ENCODE measurements at places on chromosomes 3 and 15.

DNA sequence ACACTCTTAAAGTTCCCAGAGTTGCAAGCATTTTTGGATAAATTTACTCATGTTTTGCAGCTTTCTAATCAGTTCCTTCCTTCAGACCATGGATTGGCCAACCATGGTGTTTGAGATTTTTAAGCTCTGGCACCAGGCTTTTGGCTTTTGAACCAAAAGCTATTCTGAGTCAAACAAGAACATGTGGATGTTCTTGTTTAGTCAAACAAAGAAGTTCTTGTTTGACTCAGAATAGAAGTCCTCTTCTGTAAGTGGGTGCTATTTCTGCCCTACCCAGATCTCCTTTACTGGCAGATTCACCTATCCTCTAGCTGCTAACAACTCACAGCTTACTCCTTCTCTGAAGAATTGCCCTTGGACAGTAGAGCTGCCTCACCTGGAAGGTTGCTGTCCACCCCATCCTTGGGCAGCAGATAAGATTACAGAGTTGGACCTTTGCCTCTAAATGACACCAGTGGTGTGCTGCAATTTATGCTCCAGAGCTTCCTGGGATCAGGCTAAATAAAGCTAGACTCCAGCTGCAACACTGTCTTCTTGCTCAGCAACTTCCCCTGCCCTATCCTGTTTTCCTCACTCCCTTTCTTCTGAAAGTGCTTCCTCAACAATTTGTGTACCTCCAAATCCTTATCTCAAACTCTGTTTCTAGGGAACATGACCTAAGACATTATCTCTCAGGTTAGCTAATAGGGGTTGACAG is 65.6 kb downstream of the COL6A6 start:
- no peak for DNase-seq

- no peak for DNase-seq
These were observed 704.8 kb upstream of the CBLB start for GRCh38 chr3:106573605-106574004.

DNA sequence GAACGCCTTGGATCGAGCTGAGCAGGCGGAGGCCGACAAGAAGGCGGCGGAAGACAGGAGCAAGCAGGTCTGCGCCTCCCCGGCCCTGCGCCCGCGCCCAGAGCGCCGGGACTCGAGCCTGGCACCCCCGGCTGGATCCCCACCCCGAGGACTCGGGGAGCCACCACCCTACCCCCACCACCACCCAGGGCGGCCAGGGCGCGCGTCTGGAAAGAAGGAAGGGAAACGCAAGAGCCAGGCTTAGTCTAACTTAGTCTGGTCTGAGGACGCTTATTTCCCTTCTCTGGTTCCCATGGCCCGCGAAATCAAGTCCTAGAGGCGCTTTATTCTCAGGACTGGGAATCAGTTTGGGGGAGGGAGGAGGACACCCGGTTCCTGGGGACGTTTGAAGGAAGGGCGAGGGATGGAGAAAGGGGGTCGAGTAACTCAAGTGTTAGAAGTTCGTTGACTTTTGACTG is 359 bp downstream of the TPM1 start:
- no peak for DNase-seq

GRCh38 chr15:58521293-58521991 is 89.7 kb downstream of the LIPC start:
- DNase-seq, result no peak

- no peak for DNase-seq
These were observed 51.6 kb upstream of the CMTM8 start for GRCh38 chr3:32186876-32187275.

DNA sequence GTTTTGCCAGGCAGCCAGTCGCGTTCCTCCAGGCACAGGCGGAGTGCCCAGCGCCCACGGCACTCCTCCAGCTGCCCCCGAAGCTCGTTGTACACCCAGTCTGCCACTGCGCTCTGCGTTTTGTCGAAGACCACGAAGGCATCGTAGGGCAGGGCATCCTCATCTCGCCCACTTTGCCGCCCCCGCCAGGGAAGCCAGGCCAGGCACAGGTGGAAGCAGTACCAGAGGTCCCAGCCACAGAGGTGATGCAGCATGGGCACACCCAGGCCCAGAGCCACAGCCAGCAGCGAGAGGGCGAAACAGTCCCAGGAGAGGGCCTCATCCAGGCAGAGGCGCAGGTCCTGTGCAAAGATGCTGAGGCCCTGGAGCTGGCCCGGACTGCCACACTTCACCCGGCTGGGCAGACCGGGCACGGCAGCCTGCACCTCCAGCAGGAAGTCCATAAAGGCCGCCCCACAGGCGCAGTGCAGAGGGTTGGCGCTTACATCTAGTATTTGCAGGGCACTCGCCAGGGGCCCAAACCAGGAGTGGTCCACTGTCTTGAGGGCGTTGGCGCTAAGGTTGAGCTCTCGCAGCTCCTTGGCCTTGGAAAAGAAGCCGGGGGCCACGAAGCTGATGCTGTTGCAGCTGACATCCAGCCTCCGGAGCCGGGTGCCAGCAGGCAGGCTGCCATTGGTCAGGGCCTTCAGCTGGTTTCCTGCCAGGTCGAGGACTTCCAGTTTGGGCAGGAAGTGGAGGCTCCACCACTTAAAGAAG is 3.7 kb downstream of the TLR9 start:
- peak; percentile 58 for DNase-seq

- no peak for DNase-seq
These were observed 205.0 kb downstream of the RPLP1 start for GRCh38 chr15:69657626-69658025.

- no peak for DNase-seq
These were observed 12.0 kb downstream of the CELSR3 start for GRCh38 chr3:48650723-48651122.

- DNase-seq, result no peak
These were observed 205.9 kb downstream of the MBNL1 start for GRCh38 chr3:152474585-152474984.

GRCh38 chr3:34111361-34111760 is 312.9 kb downstream of the PDCD6IP start:
- DNase-seq, result no peak

- DNase-seq, result peak; percentile 68
These were observed at the start of gene BCL2A1 for GRCh38 chr15:79970624-79971434. Gene BCL2A1 (minus strand): TSS chr15:79971196. CDS start chr15:79971119, 77 bp downstream.

GRCh38 chr3:12656193-12656592 is 7.7 kb downstream of the RAF1 start:
- no peak for DNase-seq

DNA sequence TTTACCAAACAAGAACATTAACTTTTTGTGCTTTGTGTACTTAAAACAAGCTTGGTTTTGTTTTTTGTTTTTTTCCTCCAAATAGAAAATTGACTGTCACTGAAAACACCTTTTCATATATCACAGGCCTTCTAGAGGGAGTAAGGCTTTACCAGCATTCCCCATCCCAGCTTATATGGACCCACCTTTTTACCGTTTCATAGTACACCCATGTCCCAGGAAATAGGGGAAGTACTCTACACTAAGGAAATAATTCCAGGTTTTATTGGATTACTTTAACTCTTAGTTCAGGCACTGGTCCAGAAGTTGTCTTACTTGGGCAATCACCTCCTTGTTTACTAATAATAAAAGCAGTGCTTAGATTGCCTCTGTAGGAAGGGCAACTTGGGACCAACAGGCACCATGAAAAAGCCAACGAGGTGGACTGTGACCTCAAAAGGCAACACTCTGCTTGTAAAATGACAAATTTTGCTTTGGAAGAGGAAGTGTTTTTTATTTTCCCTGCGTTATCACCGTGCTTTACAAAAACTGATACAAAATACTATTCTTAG is 26.2 kb downstream of the HMG20A start:
- DNase-seq, result no peak

- no peak for DNase-seq
These were observed 904.0 kb downstream of the TBL1XR1 start for GRCh38 chr3:176293276-176293675.

DNA sequence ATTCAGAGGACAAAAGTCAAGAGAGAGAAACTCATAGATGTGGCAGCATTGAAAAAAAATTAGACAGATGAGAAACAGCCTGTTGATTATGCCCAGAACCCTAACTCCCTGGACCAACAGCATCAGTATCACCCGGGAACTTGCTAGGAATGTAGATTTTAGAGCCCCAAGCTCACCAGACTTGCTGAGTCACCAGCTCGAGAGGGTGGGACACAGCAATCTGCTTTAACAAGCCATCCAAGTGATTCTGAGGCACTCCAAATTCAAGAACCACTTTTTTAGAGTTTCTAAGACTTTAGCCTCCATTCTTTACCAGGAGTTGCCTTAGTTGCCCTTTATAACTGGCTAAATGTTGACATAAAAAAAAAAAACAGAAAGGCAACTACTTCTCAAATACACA is 70.9 kb downstream of the CGGBP1 start:
- DNase-seq, result no peak

DNA sequence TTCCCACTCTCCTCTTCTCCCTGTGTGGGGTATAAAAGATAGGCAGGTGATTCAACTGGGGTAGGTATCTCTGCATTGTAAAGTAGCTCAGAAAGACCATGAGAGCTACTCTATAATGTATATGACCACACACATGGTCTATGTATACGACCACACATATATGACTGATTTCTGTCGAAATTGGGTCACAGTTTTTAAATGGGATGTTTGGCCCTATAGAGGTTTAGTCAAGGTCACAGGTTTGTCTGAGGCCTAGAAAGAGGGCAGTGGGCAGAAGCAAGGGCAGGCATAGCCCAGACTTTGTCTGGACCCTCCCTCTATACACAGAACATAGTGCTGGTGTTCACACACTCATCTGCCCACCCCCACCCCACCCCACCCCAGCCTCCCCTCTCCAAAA is 4.4 kb downstream of the LAMP3 start:
- DNase-seq, result no peak

- no peak for DNase-seq
These were observed 211.6 kb upstream of the NECTIN3 start for GRCh38 chr3:110859993-110860392.

GRCh38 chr3:115494826-115495225 is 128.5 kb upstream of the GAP43 start:
- no peak for DNase-seq

GRCh38 chr3:181999314-181999713 is 287.6 kb downstream of the SOX2 start:
- no peak for DNase-seq

- DNase-seq, result peak; percentile 10
These were observed 31.0 kb upstream of the ZCWPW2 start for GRCh38 chr3:28317438-28318022.
